ENCODE measurements at places on chromosomes 5 and 9.

GRCh38 chr9:116476935-116477381, 210.1 kb upstream of the TRIM32 start:
- DNase-seq, result no peak

- DNase-seq, result no peak
These were observed 3.2 kb downstream of the CDKN2B start for GRCh38 chr9:22005702-22006606.

DNA sequence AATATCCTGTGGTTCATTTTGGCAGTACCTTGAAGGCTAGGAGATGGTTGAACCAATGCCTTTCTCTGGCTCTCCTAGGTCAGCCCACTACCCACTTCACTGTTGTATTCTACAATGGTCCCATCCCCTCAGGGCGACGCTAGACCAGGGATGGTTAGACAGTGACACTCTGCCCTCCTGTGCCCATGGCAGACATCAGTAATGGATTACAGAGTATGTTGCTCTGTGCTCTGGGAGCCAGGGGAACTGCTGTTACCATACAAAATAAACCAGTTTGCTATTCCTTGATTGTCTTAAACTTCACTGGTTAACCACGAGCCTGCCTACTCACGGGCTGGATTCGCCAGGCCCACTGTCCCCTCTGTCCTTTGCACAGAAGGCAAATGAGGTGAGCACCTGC, 33.7 kb downstream of the NCS1 start:
- DNase-seq, result no peak

- DNase-seq, result no peak
These were observed 88.8 kb downstream of the SECISBP2 start for GRCh38 chr9:89407070-89407469.

GRCh38 chr5:132464156-132464939, 26.2 kb downstream of the IRF1 start:
- no peak for DNase-seq

- DNase-seq, result no peak
These were observed 83.9 kb upstream of the NR5A1 start for GRCh38 chr9:124590889-124591641.

GRCh38 chr5:131260895-131261294, 3.0 kb upstream of the CDC42SE2 start:
- no peak for DNase-seq

DNA sequence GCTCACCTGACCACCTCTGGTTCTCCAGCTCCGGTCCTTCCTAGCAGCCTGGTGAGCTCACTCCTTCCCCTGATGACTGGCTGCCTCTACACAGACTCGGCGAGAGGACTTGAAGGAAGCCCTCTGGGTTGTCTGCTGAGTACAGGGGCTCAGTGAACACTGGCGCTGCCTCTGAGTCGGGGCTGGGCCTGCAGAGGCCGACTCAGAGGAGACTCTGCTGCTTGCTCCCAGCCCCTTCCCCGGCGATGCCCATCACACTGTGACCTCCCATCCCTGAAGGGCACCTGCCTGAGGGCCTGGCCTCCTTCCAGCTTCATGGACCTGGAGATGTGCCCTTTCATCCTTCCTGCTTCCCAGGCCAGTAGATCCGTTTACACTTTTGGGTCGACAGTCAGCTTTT, 22.0 kb downstream of the CRB2 start:
- no peak for DNase-seq

DNA sequence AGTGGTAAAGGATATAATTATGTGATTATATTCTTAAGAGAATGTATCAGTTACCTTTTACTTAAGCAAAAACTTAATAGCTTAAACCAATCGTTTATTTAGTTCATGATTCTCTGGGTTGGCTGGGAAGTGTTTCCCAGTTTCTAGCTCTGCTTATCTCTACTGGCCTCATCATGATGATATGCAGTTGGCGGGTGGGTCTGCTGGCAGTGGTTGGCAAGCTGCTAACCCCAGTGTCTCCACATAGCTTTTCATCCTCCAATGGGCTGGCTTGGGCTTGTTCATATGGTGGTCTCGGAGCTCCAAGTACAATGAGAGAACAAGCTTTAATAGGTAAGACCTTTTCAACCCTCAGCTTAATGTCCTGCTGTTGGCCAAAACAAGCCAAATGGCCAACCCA, 43.8 kb downstream of the ABLIM3 start:
- no peak for DNase-seq

- no peak for DNase-seq
These were observed 354.3 kb upstream of the CDH9 start for GRCh38 chr5:27392716-27393115.

DNA sequence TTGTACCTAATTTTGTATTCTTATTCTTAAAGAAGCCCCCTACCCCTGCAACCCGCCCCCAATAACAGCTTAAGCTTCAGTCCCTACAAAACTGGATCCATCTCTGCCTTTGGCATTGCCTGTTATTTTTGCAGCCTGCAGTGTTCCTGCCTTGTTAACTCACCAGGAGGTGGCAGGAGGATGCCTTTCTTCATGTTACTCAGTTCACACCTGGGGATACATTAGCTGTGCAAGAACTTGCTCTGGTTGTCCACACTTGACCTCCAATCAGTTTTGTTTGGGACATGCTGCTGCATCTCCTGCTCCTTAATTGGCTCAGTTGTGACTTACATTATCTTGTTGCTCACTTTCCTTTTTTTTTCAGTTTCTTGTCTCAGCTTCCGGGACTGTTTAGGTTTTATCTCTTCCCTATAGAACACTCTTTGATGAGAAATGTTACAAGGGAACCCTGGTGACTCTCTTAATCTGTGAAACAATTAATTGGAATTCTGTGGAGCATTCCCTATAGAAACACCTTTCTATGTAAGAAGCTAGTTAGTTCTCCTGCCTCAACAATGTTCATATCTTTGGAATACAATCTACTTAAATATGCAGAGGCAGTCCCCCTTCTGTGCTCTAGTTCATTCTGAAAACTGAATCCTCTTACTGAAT, 467.7 kb upstream of the ACO1 start:
- no peak for DNase-seq
